ENCODE measurements at places on chromosomes 1 and 21. TPM values are rescaled to one million over a fixed set of nuclear protein-coding genes. Genes with fewer than 3 reads are reported as not detected.
A peak's percentile ranks its signal among the peaks of the same experiment; 100 is the strongest.

The SLC35F3 gene
- total RNA-seq: not detected

The CELSR2 gene
- 16.3 TPM for total RNA-seq

The ACTL8 gene
- total RNA-seq: not detected

The CDKN2C gene
- total RNA-seq: 16.1 TPM

The IL22RA1 gene
- not detected for total RNA-seq

The PTPRF gene
- total RNA-seq: 72.0 TPM

The DCLRE1B gene
- total RNA-seq: 4.4 TPM

The MYOC gene
- total RNA-seq: 52.8 TPM

The ATP5IF1 gene
- total RNA-seq: 96.3 TPM

The PFKFB2 gene
- total RNA-seq: 8.8 TPM

The PRAMEF14 gene
- not detected for total RNA-seq

The SRGAP2C gene
- total RNA-seq: 55.1 TPM

The GBP6 gene
- total RNA-seq: not detected

GRCh38 chr1:2927393-2928360 is 93.6 kb upstream of the ACTRT2 start:
- no peak for DNase-seq

DNA sequence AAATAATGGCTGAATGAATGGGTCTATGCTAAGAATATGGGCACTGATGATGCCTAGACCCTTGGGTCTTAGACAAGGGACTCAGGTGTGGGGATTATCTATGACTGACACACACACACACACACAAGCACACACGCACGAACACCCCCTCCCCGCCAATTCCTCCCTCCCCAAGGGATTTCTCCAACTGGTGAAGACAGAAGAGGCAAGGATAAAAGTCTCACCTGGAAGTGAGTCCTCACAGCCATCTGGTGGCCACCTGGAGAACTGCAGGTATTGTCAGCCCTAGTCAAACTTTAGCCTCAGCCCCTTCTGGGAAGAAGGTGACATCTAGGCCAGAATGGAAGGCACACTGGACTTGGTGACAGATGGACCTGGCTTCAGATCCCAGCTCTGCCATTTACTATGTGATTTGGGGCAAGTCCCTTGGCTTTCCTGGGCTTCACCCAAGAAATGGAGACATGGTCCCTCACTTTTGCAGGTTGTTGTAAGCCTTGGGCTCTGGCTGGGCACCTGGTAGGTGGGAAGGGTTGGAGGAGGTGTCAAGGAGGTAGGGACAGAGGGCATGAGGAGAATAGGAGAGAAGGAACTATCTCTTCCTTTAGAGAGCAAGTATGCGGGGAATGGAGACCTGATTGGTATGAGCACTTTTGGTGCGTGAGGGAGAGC is 4.0 kb upstream of the GPR3 start:
- DNase-seq: peak; percentile 60

DNA sequence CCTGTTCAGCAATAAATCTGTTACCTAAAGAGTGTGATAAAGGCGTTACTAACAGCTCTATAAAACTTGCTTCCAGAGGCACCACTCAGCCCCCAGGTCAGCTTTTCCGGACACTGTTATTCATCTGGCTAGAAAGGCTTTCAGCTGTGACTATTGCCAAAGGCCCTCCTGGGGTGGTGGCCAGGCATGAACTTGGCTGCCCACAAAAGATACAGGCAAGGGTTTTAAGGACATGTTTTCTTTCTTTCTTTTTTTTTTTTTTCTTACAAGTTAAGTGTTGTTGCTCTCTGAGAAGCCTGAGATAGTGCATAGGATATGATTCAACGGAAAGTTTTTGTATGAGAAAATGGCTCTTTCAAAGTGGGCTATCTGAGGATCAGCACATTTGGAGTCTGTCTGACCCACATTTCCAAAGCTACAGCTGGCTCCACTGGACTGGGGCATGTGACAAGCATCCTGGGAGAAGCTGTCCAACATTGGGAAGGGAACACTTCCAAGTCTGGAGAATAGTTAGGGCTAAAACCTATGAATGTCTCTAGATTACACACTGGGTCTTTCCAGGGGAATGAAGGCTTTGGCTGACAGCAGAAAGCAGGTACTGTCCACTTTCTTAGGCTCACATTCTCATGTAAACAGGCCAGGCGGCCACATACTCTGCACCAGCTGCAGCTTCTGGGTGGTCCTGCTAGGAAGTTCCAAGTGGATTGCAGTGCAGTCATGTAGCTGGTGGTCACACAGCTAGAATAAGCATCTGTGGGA is 639.7 kb downstream of the LMO4 start:
- DNase-seq: peak; percentile 35

- DNase-seq: no peak
Measured at GRCh38 chr1:116682641-116683221, 15.2 kb upstream of the IGSF3 start.

GRCh38 chr21:43312751-43313169 is 114.2 kb downstream of the SIK1 start:
- no peak for DNase-seq

DNA sequence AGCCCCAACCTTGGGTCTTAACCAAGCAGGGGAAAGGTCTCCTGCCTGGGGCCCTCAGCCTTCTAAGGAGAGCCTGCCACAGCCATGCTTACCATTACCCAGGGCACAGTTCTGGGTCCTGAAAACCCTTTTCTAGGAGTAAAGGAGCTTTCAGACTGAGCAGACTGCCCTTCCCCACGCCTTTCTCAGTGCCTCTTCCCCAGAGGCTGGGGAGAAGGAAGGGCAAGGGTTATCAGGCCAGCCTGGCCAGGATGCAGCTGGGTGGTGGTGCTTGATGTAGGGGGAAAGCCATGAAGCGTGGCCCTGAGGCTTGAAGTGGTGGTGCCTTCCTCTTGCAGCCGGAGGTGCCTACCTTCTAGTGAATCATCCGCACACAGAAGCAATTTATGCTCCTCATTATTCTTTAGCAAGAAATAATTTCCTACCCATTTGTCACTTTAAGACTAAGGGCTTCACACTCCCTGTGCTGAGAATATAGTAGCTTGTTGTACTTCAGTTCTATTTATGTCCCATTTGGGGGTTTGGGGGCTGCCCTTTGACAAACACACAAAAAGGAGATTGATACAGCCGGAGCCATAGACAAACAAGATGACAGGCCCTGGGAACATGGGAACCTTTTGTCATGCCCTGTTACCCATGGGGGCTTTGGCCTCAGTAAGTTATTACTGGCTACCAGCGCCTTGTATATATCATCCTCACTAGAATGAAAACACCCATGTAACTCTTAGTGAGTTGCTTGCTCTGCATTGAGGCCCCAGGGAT is 40.7 kb downstream of the MAN1C1 start:
- no peak for DNase-seq

GRCh38 chr1:58870298-58870676 is 86.4 kb upstream of the JUN start:
- no peak for DNase-seq

GRCh38 chr1:219566951-219567947 is 45.7 kb downstream of the ZC3H11B start:
- no peak for DNase-seq

DNA sequence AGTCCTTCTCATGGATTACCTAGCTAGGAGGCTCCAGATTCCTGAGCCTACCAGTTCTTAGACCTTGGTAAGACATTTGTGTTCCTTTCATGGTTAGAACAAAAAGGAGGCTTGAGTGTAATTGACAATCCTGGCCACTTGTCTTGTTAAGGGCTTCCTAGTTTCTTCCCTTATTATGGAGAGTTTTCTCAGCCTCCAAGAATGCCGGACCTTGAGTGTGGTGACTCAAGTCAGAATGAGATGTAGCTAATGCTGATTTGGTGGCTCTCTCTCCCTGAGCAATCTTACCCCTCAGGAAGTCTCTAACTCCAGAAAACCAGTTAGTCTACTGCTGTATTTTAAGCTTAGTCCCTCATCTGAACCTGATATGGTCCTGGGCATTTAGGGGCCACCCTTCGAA is 14.3 kb downstream of the CHI3L2 start:
- no peak for DNase-seq

GRCh38 chr1:46128344-46128743 is 4.1 kb downstream of the PIK3R3 start:
- DNase-seq: no peak

GRCh38 chr1:1185101-1185765 is 11.6 kb downstream of the TTLL10 start:
- no peak for DNase-seq

DNA sequence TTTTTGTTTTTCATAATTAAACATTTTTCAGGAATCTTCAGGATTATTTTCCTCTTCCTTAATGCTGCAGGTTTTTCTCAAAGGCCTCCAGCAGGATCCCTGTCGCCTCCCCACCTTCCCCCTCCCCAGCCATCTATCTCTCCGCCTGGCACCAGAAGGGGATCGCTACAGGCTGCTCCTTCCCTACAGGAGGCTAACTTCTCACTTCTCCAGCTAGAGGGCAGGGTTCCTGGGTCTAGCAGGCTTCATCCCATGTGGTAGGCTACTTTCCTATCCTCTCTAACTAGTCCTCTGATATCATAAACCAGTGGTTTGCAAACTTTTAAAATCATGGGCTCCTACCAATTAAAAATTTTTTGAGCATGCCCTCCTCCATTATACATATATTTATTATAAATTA is 104.1 kb downstream of the KCNN3 start:
- DNase-seq: no peak

DNA sequence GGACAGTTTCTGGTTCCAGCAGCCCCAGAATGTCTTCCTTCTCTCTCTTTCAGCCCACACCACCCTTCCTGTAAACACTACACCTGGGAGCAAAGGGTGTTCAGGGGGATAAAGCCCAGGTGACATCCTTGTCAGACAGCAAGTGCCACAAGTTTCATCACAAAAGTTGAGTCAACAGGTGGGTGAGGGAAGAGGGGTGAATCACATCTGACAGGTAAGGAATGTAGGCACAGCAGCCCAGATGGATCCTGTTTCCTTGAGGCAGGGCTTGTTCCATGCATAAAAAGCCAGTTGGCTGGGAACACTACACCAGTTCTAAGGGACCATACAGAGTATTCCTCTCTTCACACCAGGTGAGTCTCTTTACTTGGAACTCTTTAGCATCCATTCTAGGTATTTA is at the start of gene SPRR1B:
Gene SPRR1B (plus strand): TSS at position 309 of the 400 bp plus-strand sequence. CDS start 1,143 bp downstream, outside the sequence.
- DNase-seq: no peak

DNA sequence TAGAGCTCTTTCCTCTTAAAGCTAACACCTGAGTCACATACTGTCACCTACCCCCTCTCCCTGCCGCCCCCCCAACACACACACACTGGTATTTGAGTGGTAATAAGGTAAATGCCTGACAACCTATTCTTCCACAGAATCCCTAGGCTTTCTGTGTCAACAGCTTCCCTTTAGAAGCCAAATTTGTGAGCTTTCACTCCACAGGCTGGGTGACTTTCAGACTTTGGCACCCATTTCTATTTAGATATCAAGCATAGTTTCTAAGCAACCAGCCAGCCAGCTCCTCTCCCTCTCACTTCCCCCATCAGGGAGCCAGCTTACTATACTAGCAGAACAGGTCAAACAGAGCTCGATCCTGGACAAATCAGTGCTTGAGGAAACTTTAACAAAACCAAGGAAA is 3.2 kb upstream of the C1orf74 start:
- DNase-seq: no peak

- no peak for DNase-seq
Measured at GRCh38 chr1:1853593-1854257, 37.2 kb downstream of the GNB1 start.

DNA sequence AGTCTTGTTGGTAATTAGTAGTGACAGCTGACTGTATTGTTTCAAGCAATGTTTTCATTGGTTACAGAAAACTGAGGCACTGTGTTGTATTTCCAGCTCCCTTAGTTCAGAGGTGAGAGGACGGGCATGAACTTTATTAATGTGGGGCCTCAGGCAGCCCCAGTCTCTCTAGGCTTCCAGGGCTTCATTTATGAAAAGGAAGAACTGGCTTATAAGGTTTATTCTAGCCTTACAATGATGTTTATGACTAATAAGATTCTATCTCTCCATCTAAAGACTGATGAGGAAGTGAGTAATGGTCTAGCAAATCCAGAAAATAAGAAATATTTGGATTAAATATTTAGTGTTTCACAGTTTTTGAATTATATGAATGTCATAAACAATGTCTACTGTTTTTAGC is 41.5 kb downstream of the CBS start:
- DNase-seq: no peak

- DNase-seq: no peak
Measured at GRCh38 chr1:216914974-216915373, 191.7 kb upstream of the ESRRG start.

GRCh38 chr1:24769656-24770651 is 24.7 kb downstream of the CLIC4 start:
- DNase-seq: no peak

GRCh38 chr1:19815801-19816736 is 986 bp upstream of the RNF186 start:
- no peak for DNase-seq

GRCh38 chr1:182069028-182069466 is 7.5 kb upstream of the ZNF648 start:
- no peak for DNase-seq

GRCh38 chr1:98176936-98177335 is 256.1 kb upstream of the DPYD start:
- DNase-seq: no peak

- no peak for DNase-seq
Measured at GRCh38 chr1:245215071-245215470, 60.3 kb downstream of the KIF26B start.

GRCh38 chr1:21661886-21662285 is 7.3 kb downstream of the RAP1GAP start:
- no peak for DNase-seq

DNA sequence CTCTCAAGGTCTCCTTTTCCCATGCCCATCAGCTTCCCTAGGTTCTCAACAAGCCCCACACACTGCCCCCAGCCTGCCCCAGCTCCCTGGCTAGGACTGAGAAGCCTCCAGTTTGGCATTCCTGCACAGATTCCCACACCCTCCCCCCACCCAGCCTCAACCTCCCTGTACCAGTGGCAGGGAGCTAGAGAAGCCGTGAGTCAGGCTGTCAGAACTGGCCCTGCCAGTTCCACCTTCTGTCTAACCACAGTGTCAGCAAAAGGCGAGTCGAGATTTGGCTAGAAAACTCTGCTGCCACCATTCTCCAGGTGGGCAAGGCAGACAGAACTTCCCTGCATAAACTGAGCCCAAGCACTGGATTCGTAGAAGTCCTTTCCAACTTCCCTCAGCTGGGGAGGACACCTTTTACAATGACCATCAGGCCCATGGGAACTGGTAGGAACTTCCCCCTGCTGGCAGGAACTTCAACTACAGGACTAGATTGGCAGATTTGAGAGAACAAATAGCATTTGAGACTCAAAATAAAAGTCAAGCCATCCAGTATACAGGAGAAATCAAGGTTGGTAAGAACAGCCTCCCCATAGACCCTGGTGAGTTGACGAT is 31.0 kb downstream of the TNNT2 start:
- DNase-seq: peak; percentile 33

DNA sequence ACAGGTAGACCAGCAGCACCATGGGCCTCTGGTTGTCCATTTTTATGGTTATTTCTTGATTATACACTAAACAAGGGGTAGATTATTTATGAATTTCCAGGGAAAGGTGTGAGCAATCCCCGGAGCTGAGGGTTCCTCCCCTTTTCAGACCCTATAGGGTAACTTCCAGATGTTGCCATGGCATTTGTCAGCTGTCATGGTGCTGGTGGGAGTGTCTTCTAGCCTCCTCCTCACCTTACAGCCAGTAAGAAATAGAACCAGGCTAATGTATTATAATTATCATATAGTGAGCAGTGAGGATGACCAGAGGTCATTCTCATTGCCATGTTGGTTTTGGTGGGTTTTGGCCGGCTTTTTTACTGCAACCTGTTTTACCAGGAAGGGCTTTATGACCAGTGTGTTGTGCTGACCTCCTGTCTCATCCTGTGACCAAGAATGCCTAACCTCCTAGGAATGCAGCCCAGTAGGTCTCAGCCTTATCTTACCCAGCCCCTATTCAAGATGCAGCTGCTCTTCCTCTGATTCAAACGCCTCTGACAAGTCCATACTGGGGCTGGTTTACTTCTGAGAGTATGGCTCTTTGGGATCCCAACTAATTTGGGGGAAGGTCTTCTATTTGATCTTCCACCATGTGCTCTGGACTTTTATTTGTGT is 13.5 kb upstream of the TINAGL1 start:
- no peak for DNase-seq
